ENCODE measurements at places on chromosomes 12 and 14.
A peak's percentile ranks its signal among the peaks of the same experiment; 100 is the strongest.

GRCh38 chr14:53622447-53622846 is 334.2 kb downstream of the BMP4 start:
- no peak for DNase-seq

DNA sequence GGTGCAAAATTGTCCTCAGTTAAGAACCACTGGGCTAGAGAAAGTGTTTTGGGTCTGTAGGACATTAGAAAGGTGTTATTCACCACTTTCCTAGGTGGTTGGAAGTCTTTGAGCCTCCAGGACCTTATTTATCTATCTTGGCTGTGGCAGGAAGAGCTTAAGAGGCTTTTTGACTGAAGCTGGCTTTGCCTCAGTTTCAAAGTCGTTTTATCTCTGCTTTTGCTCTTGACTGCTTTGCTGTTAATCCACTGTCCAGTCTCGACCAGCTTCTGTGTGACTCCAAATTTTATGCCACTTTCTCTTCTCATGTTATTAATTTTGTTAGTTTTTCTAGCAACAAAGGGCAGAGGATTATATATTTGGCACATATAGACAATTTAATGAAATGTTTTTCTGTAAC is 60.3 kb downstream of the PPHLN1 start:
- no peak for DNase-seq

DNA sequence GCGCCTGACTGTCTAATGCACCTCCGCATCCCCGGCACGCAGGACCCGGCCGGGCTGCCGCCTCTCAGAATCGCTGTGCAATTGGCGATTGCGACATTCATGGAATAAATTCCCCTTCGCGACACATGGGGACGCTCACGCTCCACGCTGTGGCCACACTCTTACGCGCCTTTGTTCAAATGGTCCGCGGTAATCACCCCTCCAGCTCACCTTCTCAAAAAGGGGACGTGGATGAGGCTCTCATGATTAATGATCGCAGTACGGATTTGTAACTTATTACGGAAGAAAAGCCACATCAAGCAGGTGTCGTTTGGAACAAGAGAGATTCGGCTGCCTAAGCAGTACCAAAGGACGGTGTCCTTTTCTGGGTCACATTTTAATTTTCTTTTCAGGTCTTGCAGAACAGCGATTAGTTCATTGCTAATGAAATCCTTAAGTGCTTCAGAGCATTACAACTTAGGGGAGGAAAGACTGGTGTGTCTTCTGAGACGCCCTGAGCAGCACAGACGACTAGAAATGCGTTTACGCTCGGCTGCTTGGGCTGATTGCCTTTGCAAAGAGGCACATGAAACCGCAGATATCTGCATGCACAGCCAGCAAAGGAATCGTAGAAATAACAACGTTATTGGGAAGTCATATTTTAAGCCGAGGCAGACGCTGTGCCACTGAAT is 37.3 kb upstream of the ADGRD1 start:
- peak; percentile 86 for DNase-seq

GRCh38 chr12:42325326-42325652 is 605 bp downstream of the ZCRB1 start:
- DNase-seq = no peak

DNA sequence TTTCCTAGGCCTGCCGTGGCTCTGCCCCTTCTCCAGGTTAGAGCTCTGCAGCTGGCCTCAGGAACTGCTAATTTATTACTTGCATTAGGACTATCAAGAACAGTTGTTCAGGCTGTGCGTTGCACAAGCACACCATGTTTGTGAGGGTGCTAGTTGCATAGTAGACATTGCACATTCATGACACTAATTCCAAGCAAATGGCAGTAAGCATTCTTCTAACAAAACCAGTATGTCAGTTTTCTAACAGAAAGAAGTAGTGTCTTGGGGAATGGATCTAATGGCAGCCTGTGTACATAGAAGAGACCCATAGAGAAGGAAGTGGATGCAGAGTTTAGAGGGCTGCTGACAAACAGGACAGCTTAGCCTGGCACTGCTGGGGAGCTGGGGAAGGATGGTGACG is 53.9 kb downstream of the ERH start:
- no peak for DNase-seq

GRCh38 chr12:3542911-3543310 is 51.9 kb downstream of the PRMT8 start:
- no peak for DNase-seq

- no peak for DNase-seq
Measured at GRCh38 chr12:47085815-47086252, 6.1 kb upstream of the AMIGO2 start.

GRCh38 chr12:129337413-129337812 is 484.1 kb downstream of the GLT1D1 start:
- DNase-seq = no peak

DNA sequence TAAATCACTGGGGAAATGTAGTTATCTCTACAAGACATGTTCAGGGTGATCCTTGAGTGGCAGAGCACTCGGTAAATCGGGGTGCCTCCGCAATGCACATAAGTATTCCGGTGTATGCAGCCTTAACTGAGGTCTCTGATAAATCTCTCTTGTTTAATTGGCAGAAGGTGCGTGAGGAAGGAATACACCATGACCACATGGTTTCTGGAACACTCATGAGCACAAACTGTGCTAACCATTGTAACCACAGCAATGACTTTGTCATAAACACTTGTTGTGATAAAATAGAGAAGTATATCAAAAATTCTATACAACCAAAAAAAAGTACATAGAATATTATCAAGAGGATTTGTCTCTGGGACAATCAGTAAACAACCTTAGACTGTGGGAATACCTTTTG is 146.8 kb upstream of the DIO2 start:
- no peak for DNase-seq

GRCh38 chr12:27219693-27220054 is 24.4 kb upstream of the STK38L start:
- no peak for DNase-seq

DNA sequence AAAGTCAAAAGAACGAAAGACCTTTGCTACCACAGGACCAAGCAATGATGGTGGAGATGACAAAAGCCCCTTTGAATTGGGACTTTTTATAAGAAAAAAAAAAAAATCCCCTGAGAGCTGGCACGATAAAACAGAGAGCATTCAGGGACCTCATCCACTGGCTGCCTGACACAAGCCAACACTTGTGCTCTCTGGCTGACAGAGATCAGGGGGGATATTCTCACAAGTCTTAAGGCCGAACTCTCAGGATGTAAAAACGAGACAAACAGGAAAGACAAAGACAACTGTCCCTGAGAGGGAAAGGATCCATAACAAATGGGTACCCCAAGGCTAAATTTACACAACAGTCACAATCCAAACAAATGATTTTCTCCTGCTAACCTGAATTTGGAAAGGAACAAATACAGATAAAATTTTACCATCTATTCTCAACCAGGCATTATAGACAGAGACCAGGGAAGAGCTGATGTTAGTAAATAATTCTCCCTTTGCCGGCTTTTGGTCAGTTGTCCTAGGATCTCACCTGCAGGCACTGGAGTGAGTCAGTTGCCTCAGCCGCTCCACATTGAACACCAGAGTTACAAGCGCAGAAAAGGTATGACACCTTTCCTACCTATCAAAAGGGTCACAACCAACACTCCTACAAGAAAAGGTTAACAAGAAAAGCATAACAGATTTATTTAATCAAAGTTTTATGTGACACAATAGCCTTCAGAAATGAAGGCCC is 37.9 kb upstream of the GARIN6 start:
- peak; percentile 5 for DNase-seq

DNA sequence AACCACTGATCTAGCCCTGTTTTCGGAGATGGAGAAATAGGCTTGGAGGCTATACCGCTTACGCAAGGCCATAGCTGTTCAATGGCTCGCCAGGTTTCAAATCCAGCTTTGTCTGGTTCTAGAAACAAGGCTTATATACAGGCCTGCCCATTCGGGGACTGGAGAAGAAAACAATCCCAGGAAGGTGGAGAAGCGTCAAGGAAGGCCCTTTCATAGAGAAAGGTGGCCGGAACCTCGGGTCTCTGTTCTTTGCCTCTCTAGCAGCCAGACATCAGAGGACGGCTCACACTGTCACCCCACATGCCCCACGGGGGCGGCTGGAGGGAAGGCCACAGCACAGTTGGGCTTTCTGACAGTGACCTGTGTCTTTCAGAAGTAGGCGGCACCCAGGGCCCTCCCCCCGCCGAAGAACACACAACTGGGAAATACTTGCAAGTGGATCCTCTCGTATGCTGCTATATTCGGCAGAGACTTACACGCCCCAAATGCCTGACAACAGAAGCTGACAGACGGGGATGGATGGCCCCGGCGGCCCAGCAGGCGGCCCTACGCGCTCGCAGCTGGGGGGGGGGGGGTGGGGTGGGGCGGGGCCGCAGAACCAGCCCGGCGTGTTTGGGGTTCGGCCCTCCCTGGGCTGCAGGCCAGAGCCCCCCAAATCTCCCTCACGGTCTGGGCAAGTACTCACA is 4.5 kb upstream of the SETD1B start:
- DNase-seq = peak; percentile 92

- no peak for DNase-seq
Measured at GRCh38 chr12:30719060-30719459, 23.4 kb upstream of the IPO8 start.

DNA sequence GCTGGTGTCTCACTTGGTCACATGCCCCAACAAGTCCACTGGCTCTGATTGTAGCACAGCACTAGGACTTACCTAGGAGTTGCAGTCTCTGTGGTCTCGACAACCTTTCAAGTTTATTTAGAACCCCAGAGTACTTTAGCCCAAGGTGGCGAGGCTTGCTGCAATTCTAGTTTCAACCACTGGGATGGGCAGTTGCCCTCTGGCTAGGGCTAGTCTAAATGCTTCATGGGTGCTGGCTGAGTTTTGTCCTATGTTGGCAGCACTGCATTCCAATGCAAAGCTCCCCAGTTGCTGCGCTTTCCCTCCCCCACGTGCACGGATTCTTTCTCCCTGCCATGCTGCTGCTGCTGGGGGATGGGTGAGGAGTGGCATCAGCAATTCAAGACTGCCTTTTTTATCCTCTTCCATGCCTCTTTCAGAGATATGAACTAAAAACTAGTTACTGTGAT is 207.9 kb downstream of the SYNE2 start:
- no peak for DNase-seq

DNA sequence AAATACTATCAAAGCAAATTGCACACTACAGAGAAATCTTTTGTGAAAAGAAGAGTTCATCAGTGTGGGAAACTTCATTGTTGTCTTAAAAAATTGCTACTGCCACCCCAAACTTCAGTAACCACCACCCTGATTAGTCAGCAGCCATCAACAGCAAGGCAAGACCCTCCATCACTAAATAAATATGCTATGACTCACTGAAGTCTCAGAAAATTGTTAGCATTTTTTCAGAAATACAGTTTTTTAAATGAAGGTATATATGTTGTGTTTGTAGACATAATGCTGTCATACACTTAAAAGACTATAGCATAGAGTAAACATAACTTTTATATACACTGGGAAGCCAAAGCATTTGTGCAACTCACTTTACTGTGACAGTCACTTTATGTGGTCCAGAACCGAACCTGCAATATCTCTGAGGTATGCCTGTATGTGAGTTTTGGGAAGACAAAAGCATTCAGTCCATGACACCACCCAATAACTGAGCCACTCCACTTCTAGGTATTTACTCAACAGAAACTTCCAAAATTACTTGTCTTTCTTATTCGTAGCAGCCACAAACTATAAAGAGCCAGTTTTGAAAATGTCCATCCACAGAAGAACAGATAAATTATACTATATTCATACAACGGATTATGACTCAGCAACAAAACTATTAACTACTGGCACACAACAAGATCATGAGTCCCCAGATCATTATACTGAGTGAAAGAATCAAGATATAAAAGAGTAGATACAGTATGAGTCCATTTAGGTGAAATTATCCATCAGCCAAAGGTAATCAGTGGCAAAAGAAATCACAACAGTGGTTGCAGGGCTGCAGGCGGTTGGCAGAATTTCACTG is 649.6 kb downstream of the BCL11B start:
- DNase-seq = no peak
